ENCODE measurements at places on chromosomes 7 and 10.

GRCh38 chr10:8129438-8129837, 75.0 kb downstream of the GATA3 start:
- no peak for DNase-seq

- DNase-seq, result no peak
Observed at GRCh38 chr10:124289851-124290795, 128.6 kb downstream of the OAT start.

DNA sequence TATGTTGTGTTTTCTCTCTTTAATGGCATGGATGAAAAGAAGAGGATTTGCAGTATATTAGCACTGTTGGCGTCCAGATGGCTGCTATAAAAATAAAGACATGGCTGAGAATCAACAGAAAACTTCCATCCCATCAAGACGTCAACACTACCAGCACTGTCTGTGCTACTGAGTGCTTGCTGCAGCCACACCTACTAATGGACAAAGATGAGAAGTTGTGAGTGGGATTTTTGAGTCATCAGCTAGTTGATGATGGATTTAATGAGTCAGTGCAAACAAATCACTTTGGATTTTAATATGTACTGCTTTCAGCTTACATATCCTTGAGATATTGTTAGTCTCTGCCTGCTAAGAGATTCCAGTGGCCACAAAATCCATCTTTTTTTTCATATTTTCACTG, 631.0 kb upstream of the ANKRD30A start:
- DNase-seq, result no peak

DNA sequence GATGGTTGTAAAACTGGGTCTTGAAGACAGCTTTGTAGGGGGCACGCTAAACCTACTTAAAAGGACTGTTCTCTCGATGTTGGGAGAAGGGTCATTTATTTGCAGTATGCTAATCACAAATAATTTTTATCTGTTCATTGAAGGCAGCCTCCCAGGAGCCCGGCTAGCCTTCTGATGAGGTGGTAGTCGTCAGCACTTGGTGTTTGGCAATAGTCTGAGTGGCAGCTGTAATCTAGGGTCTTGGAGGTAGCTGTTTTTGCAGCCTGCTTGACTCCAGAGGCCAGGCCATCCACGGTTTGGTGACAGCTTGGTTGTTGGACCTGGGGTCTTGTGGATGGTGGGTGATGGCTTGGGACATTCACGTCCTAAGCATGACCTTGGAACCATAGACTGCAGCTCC, 2.2 kb downstream of the GTF2IRD1 start:
- no peak for DNase-seq

DNA sequence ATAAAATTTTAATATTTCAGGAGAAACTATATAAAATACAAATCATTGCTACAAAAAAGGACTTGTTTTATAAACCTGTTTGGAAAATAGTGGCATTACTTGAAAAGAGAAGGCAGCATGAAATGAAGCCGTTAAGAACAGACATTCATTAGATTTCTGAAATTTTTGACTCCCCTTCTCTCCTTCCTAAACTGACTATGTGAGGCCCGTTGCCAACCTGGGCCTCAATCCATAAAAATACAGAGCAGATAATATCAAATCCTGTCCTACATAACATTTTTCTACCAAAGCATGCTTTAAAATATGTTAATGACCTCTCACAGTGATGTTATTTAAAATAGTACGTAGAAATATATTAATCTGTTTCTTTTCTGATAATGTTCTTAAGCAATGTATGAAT, 34.5 kb upstream of the ING3 start:
- no peak for DNase-seq

DNA sequence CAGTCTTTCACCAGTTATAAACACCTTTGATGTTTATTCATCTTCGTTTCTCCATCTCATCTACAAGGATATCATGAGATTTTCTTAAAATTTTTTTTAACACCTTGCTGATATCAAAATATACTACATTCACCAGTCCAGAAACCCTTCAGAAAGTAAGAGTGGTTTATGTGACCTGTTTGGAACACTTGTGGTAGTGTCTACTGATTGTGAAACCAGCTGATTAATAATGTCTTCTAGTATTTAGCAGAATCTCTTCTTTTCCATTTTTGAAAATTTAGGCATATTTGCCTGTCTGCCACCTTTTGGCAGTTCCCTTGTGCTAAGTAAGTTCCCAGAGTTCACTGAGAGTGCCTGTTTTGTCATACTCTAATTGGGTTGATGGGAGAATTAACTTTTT, 18.5 kb downstream of the DLD start:
- no peak for DNase-seq

GRCh38 chr7:35735396-35735795, 40.5 kb upstream of the HERPUD2 start:
- DNase-seq, result no peak

DNA sequence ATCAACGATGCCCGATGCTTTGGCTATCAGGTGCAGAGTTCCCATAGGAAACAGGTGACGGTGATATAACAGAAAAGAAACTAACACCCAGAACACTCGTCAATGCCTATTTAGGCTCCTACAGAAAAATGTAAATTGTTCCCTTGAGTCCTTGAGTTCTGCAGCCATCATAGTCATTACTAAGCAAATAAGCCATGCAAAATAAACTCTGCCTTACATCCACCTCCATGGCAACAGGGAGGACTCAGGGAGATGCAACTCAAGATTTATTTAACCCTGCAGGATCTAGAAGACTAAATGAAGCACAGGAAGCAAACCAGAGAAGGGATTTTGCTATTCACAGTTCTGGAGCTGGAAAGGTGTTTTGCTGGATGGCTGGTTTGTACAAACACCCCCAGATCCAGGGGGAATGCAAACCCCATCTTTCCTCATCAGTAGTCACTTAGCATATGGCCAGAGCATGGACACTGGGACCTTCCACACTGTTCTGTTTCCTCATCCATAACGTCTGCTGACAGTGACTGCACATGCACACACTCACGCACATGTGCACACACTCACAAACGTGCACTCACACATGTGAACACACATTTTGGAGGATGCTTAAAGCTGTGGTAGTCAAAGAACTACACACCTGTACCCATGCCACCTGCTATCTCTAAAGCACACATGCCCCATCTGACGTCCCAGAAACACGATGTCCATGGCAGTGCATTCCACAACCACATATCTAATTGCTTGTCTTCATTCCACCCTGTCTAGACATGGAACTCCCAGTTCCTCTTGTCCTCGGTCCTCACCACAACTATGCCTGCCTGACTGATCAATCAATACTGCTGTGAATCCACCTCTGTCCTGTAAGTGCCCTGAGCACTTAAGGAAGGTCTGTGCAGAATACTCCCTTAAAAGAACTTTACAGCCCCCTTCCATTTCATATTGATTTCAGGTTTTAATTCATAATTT, 178.2 kb downstream of the COBL start:
- DNase-seq, result no peak

GRCh38 chr7:112723416-112723815, 66.8 kb downstream of the TMEM168 start:
- DNase-seq, result no peak

DNA sequence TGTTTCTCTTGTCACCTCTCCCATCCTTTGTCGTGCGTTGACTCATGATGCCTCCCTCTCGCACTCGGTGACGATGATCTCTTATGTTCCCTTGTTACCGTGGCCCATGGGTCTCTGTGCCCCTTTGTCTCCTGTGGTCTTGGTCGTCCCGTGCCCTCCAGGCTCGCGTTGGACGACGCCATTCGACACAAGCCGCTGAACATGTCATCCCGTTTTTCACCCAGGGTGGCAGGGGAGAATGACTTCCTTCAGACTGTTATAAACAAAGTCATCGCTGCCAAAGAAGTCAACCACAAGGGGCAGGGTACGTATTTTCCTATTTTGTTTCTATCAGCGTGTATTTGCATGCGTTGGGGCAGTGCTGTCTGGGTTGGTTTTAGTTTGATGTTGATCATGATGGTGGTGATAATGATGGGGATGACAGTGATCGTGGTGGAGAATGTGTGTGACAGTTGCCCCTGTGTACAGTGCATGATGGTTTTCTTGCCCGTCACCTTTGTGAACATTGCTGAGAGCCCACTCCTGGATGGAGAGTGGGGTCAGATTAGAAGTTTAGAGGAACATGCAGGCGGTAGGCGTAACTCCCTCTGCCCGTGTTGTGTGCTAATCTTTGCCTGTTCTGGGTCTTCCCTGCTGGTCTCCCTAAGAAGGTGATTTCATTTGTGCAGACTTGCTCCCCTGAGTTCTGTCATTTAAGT, 107.0 kb downstream of the DOCK1 start:
- no peak for DNase-seq

DNA sequence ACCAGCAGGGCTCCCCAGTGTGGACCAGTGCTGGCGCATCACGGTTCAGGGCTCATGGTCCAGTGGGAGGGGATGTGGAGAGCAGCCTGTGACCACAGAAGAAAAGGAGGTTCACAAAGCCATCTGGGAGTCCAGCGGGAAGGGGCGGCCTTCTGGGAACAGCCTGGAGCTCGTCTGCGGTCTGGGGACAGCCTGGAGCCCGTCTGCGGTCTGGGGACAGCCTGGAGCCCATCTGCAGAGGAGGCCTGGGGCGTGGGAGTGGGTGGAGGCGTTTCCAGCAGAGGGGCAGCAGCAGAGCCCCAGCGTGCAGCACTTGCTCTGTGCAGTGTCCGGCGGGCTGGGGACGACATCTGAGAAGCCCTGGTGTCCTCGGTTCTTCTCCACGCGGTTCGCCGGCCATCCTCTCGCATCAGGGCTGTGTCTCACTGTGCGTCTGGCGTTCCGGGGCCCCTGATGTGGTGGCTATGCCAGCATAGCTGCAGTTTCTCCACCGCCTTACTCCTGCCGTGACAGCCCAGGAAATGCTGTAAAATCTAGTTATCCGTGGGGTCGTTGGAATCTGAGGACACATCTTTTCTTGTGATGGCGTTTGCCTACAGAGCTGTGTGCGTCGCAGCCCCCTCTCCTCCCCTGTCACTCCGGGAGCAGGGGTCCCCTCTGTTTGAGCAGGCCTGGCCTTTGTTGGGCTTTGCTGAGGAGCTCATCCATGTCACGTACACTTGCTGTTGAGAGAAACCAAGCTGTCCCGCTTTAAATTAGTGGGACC, 104.6 kb downstream of the INPP5A start:
- no peak for DNase-seq

GRCh38 chr7:70762696-70763095, 369.2 kb upstream of the GALNT17 start:
- DNase-seq, result no peak

- no peak for DNase-seq
Observed at GRCh38 chr10:71462062-71462935, 65.6 kb downstream of the CDH23 start.

GRCh38 chr7:115410972-115411686, 489.2 kb downstream of the MDFIC start:
- DNase-seq, result no peak

DNA sequence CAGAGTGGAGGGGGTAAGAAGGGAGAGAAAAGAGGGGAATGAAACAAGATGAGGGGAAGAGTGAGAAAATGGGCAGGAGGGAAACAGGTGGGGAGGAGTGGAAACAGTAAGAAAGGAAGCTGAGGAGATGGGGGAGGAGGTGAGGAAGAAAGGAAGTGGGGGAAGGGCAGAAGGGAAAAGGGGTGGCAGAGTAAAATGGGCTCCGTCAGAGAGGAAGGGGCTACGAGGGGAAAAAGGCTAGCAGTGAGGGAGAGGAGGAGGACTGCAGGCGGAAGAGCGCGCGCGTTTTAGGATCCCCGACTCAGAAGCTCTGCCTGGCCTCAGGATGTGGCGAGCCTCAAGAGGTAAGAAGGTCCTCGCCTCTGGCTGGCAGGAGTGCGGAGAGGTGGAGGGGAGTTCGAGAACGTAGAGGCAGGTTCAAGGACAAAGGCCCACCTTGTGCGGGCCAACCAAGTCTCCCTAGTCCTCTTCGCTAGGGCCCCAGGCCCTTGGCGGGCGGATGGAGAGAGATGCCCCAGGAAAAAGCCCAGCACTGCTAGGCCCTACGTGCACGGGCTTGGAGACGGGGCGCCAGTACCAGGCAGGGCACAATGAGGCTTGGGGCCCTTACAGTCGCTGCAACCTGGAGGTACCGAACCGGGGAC, 5.8 kb upstream of the NKX2-3 start:
- DNase-seq, result no peak
